ENCODE measurements at places on chromosomes 4 and X.

DNA sequence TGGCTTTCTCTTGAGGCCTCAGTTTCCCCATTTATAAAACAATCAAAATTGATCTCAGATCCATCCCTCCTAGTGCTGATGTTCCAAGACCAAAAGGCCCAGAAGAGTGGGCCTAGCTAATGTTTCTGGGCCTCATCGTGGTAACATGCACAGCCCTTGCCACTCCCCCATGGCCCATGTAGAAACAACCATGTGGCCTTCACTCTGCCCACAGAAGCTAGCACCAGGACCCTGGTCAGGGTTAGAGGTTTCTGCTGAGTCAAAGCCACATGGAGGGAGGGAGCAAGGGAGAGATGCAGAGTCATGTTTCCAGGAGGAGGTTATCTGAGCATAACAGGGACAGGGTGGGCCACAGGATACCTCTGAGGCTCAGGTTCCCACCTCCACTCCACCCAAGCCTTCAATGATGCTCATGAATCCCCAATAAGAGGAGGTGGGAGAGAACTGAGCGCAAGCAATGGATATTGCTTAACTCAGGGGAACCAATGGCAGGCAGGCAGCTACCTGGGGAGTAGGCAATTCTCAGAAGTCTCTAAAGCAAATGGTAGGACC is 16.9 kb downstream of the OTUD5 start:
- no peak for DNase-seq

GRCh38 chr4:75995727-75996126 is 5.0 kb upstream of the SDAD1 start:
- peak; percentile 21 for DNase-seq

DNA sequence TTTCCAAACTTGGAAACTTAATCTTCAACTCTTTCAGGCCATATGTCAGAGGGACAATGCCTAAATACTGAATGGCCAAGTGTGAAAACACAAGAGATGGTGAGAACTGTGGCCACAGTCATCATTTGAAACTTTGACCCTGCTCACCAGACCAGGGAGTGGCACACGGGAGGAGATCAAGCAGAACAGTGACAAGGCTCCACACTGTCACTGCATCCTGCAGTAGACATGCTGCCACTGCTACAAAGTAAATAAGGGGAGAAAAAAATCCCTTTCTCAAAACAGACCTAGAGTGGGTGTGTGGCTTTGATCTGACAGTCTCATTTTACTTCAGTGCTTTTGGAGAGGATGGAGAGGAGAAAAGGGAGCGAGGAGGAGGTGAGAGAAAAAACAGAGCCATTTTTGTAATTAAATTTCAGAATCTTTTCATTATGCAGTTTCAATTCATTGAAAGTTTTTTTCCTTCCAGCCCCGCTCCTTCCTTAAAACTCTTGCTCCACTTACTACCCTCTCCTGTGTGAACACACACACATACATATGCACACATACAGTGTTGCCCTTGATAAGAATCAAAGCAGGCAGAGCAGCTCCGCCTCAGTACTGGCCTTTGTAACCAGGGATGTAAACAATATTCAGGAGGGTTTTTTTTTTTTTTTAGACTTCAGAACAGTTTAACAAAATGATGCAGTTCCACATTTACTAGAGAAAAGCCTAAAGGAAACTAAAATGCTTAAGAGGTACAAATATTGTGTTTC is 34.4 kb downstream of the NEXMIF start:
- DNase-seq = no peak

- DNase-seq = peak; percentile 20
Observed at GRCh38 chr4:163558539-163559044, 64.1 kb downstream of the TMA16 start.

DNA sequence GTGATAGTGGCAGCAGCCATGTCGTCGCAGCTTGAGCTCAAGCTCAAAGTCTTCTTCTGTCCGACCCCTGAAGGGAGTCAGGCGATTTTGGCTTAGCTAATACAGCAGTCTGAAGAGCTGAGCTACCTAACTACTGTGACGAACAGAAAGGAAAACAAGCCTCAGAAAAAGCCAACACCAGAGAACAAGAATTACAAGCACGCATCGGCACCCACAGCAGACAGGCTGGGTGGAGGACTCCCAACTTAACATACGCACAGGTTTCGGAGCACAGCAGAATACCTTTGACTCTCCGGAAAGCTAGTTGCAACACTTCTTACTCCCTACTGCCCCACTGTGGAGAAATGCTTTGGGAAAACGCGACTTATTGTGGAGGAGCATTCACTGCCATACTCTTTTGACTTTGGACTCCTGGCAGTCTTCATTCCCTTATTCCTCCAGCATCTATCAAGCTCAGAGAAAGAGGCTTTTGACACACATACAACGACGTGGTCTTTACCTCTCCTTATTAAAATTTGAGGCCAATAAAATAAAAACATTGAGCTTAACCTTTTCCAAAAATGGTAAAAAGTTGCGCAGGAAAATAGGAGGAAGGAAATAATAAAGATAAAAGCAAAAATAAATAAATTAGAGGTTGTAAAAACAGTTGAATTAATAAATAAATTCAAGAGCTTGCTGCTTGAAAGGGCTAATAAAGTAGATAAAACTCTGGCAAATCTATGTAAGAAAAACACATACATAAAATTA is 41.3 kb upstream of the GPC3 start:
- DNase-seq = peak; percentile 39

- no peak for DNase-seq
Observed at GRCh38 chrX:118026631-118027030, 90.0 kb downstream of the KLHL13 start.

DNA sequence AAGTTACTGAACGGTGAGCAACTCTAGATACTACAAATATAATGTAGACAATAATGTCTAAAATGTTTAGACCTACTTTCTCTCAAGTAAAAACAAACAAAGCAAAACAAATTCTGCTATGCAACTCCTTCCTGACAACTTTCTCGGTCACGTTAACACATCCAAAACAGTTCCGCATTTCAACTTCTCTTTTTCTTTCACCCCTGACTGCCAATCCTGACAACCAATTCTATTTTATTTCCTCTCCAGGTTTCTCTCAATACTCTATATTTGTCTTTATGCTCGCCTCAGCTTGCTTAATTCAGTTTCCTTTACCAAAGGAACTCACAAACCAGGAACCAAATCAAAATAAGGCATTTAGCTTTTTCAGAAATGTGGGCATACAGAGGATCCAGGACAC is 513.0 kb downstream of the FSTL5 start:
- DNase-seq = no peak

GRCh38 chr4:10891866-10892265 is 207.3 kb upstream of the CLNK start:
- DNase-seq = no peak

DNA sequence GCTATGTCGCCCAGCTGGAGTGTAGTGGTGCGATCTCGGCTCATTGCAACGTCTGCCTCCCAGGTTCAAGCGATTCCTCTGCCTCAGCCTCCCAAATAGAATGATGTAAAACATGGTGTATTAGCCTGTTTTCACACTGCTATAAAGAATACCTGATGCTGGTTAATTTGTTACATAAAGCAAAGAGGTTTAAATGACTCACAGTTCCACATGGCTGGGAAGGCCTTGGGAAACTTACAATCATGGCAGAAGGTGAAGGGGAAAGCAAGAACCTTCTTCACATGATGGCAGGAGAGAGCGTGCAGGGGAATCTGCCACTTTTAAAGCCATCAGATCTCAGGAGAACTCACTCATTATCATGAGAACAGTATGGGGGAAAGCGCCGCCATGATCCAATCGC is 1191.8 kb downstream of the ARAP2 start:
- no peak for DNase-seq

GRCh38 chr4:72375073-72375736 is 193.8 kb downstream of the ADAMTS3 start:
- DNase-seq = no peak

GRCh38 chr4:94802091-94802490 is 44.3 kb downstream of the BMPR1B start:
- no peak for DNase-seq

GRCh38 chr4:155392481-155393184 is 15.9 kb upstream of the MAP9 start:
- no peak for DNase-seq

GRCh38 chrX:39065051-39065871 is 264.0 kb downstream of the MID1IP1 start:
- DNase-seq = no peak

DNA sequence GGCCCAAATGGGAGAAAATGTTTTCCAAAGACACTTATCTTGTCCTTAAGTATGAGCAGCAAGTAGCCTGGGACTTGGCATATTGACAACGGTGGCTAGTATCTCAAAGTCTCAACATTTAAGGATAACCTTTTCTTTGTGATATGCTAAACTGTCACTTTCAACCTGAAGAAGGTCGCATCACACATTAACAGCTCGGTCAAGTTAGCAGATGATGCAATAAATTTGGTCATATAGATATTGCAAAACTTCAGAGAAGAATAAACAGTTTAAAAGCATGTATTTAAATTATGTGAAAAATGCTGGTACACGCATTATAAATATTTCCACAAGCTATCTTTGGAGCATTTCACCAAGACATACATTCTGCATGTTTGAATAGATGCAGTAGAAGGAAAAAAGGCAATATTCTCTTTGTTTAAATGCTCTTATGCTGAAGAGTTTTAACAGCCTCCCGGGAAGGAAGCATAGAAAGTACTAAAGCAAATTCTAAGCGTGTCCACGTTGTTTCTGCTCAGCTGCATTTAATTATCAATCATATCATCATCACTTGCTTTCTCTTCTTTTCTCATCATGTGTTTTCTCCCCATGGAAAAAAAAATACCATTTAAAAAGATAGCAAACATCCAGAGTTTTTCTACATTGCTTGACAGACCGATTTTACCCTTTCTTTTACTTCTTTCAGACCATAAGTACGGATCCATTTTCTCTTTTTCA is 24.2 kb downstream of the ARHGAP6 start:
- DNase-seq = no peak

- no peak for DNase-seq
Observed at GRCh38 chr4:161172396-161173026, 991.3 kb downstream of the FSTL5 start.

- no peak for DNase-seq
Observed at GRCh38 chrX:104172788-104173187, 6.5 kb downstream of the FAM199X start.

DNA sequence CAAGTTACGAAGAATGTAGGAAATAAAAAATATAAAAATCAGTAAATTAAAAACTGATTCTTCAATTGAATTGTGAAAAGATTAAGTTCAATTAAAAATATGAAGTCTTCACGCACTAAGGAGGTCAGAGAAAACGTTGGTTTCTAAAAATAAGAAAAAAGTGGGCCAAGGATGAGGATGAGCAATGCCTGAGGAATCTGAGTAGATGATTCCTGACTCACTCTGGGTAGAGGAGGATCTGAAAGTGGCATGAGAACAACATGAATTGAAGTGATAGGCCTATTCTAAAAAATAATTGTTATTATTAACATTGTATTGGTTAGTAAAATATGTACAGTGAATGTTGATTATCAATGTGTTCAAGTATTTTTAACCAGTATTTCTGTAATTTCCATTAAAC is 444.2 kb downstream of the GRIA2 start:
- DNase-seq = no peak

DNA sequence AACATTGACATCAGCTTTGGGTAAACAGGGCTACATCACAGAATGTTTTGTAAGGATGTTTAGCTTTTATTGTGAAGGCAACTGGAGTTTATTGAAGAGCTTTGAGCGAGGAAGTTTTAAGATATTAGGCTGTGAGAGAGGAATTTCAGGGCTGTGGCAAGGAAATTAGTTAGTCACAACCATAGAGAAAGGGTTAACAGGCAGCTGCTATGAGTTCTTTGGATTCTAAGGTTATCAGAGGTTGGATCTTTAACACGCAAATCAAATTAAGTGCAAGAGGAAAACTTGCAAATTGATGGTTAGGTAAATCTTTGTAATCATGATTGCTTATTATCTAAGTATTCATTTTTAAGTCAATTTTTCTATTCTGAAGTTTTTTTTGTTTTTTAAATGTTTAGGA is 156.0 kb downstream of the UGT8 start:
- DNase-seq = no peak

GRCh38 chr4:76430519-76431388 is 4.3 kb upstream of the SHROOM3 start:
- no peak for DNase-seq

- no peak for DNase-seq
Observed at GRCh38 chr4:81084029-81084428, 53.5 kb downstream of the BMP3 start.

DNA sequence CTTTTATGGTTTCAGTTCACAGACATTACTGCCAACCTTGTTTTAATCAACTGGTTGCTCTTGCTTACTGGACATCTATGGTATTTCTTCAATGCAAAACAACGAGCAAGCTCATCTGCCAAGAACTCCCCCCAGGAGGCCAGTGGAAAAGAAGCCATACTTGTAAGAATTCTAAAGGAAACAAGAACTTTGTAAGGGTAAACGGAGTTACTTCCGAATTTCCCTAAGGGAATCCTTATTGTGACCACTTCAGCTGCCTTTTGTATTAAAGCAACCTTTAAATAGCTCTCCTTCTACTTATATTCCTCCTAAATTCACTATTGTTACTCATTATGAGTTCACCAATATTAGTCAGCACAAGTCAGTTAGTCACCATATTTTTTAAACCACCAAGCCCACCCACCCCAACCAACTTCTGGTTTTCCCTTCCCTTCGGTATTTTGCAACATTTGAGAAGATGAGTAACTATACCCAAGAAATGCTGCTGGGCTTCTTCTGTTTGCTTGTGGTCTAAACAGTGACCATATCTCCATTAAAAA is 602.8 kb upstream of the DIPK2B start:
- DNase-seq = no peak

GRCh38 chrX:10875995-10876394 is 235.1 kb upstream of the HCCS start:
- no peak for DNase-seq

GRCh38 chrX:41921492-41922430 is 1.6 kb downstream of the CASK start:
- no peak for DNase-seq

DNA sequence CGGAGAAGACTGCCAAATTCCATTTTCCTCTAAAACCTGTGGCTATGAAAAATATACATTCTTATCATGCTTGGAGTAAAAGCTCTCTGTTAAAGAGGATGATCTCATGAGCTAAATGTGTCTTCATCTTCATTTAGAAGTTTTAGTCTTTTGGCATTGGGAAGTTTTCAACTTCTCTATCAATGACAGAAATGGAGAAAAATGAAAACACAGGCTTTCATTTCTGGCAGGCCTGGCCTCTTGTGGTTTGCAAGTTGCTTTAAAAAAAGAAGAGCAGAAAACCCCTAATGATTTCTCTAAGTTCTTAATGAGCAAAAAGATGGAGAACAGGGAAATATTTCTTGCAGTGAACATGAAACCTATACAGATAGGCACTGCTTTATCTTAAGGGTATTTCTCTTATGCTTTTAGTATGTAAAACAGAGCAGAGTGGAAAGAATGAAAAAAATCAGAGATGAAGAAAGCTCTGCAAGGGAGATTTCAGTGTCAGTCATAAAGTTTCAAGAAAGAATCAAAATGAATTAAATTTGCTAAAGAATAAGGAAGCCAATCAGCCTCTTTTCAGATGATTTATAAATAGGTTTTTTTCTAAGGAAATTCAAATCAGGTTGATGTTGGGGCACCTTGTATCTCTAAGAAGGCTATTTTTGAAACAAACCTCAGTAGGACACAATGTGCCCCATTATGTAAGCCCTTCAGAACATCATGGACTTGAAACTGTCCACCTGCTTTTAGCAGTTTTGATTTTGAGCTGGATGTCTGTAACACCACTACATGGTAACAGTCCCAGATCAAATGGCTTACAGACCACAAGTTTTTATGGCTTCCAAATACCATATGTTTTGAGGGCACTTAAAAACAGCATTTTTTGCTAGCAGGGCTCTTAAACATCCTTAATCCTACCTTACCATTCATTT is 225.0 kb downstream of the GRIA3 start:
- DNase-seq = no peak

Data from naive thymus-derived CD4-positive, alpha-beta T cell (primary cell).